Stimulated activated CD4-positive, alpha-beta T cell treated with anti-CD3 and anti-CD28 coated beads, Interleukin-4, amount 100 ng/mL, for 24 hours (primary cell): ENCODE measurements at places on chromosomes 3 and 15.
A peak's percentile ranks its signal among the peaks of the same experiment; 100 is the strongest.

GRCh38 chr3:58622436-58622835 is 44.1 kb downstream of the FAM3D start:
- DNase-seq, result no peak

GRCh38 chr3:144643771-144644198 is 672.2 kb downstream of the DIPK2A start:
- no peak for DNase-seq

GRCh38 chr3:181723625-181724191 is 12.0 kb downstream of the SOX2 start:
- no peak for DNase-seq

DNA sequence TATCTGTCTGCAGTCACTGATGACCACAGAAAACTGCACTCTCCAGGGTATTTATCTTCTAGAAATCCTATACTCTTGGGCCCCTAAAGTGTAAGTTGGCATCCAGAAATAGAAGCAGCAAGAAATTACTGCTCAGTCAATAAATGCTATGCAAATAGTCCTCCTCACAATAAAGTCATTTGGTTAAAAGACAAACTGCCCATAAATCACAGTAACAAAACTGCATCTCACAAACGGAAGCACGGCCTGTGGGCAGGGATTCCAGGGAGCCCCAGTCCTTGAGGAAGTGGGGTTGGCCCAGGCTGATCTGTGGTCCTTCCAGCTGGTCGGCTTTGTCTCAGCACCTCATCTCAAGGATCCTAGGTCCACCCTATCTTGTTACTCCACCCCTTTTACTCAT is 29.7 kb upstream of the SPATA12 start:
- no peak for DNase-seq

- DNase-seq, result no peak
These were observed 360.4 kb upstream of the ADAMTS9 start for GRCh38 chr3:65048151-65048550.

- no peak for DNase-seq
These were observed 63.7 kb downstream of the PRICKLE2 start for GRCh38 chr3:64161481-64161952.

DNA sequence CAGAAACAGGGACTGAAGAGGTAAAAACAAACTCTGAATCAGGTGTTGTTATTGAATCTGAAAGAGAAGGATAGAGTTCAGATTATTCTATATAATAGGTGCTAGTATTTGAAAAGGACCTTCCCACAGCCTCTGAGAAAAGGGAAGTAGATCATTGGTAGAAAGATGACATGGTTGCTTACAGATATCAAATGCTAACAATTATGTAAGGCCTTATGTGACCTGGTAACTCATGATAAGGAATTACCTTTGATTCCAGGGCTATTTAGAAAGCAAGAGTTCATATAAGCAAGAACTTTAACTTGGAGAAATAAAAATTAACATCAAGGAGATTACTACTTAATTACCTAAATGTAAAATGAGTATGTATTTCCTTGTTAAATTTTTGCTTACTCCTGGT is 7.6 kb downstream of the SLC27A2 start:
- no peak for DNase-seq

DNA sequence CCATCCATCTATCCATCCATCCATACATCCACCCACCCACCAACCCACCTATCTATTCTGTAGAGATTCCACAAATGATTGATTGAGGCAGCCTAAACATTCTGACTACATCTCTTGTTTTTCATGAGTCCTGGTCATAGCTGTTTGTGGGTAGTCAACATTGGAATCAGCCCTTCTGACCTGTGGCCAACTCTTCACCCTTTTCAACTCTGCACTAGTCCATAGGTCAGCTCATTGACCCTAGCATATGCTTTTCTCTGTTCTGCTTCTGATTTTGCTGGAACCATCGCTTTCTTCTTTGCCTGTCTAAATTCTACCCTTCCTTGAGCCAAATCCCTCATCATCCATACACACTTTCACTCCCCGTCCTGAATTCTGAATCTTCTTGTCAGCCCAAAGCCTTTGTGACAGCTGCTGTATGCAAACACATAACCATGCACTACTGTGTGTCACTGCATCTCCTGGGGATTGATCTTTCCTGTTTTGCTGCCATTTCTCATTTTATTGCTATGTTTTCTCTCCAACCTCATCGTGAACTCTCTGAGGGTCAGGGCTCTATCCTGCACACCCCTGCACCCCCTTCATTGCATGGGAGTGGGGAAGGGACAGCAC is 16.8 kb upstream of the KCTD6 start:
- no peak for DNase-seq

GRCh38 chr3:72338942-72339669 is 509.1 kb downstream of the SHQ1 start:
- DNase-seq, result peak; percentile 82

DNA sequence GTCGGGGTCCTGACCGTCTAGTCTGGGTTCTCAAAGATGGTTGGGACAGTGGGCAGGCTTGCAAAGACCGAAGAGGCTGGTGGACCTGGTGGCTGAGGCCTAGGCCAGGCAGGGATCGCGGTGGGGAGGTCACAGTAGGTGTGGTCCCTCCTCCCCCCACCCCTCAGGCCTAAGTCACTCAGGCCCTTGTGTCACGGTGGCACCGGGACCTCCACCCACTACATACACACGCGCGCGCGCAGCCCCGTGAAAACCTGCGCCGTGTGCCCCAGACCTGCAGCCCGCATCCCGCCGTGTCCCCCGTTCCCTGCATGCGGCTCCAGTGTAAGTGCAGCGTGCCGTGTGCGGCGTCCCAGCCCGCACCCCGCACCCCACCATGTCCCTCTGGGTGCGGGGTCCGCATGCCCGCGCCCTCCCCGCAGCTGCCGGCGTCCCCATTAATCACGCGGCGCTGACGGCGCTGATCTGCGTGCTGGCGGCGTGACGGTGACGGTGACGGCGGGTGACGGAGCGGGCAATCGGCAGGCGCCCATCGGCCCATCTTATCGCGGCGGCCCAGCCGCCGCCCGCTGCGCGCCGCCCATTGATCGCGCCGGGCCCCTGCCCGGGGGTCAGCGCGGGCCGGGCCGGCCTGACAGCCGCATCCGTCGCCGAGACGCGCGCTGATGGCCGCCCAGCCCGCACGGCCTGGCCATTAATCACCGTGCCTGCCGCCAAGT is 24.4 kb downstream of the SEC61A1 start:
- peak; percentile 33 for DNase-seq

DNA sequence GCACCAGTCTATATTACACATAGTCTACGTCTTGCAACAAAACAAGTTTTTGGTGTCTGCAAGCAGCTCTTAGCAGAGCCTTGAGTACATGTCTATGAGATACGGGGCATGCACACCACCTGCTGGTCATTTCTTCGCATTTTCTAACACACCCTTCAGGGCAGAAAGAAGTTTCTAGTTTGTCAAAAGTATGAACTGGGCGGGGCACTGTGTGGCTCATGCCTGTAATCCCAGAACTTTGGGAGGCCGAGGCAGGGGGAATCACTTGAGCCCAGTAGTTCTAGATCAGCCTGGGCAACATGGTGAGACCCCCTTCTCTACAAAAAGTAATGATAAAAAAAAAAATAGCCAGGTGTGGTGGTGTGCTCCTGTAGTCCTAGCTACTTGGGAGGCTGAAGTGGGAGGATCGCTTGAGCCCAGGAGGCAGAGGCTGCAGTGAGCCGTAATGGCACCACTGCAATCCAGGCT is 64.2 kb upstream of the ARL8B start:
- DNase-seq, result peak; percentile 78

DNA sequence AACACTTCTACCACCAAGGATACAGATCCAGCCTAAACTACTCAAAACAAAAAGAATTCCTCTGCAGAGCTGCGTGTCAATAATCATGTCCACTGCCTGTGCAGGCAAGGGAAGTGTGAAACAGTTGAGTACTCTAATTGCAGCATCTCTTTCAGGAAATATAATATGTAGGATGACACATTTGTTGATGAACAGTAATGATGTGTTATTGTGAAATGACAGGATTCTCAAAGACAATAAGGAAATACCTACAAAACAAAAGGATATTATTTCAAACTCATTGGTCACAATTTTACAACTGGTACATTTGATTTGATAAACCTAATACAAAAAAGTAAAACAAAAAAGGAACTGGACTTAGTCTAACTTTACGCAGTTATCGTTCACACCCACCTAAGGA is 4.4 kb downstream of the SPG11 start:
- DNase-seq, result no peak

DNA sequence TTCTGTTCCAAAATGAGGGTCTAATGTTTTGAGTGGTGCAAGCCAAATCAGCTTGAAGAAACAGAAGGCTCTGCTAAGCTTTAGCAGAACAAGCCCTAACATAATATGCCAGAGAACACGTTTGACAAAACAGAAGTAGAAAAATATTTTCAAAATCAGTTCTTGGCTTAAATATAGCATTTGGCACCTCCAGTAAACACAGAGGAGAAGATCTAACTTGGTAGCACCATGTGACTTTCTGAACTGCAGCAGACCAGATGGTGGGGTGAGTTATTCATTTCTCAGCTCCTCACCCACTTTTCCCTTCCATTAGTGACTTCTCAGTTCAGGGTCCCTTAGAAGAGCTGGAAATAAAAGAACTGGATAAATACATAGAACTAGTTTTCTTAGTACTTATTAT is 395.8 kb downstream of the MAGI1 start:
- no peak for DNase-seq

DNA sequence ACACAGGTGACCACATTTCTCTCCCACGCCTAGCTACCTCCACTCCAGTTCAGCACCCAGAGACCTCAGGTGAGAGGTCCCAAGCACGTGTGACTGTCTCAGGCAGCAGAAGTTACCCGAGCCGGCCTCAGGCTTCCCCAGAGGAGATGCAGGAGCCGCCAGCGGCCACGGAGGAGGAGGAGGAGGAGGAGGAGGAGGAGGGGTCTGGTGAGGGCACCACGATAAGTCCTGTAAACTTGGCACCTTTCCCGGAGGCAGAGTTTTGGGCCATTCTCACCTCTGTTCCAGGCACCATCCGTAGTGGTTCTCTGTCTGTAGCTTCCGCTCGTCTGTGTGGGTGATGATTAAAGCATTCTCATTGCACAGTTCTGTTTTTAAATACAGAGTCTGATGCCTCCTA is 56.1 kb downstream of the CCK start:
- no peak for DNase-seq

DNA sequence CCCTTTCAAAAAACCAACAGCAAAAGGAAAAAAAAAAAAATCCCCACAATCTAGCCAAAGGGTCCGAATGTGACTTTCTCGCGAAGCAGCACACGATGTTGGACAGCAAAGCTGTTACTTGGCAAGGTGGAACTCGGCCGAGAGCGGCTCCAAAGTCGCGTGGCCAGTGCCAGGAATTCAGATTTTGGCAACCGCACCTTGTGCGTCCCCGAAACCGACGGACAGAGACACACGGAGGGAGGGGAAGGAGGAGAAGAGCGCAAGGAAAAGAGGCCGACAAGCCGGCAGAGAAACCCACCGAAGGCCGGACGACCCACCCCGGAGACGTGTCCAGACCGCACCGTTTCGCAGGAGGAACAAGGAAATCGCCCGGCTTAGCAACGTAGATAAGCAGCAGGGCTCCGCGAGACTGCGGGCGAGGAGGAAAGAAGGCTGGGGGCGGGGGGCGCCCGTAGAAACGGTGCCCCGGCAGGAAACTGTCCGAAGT is 517.3 kb downstream of the MECOM start:
- no peak for DNase-seq

DNA sequence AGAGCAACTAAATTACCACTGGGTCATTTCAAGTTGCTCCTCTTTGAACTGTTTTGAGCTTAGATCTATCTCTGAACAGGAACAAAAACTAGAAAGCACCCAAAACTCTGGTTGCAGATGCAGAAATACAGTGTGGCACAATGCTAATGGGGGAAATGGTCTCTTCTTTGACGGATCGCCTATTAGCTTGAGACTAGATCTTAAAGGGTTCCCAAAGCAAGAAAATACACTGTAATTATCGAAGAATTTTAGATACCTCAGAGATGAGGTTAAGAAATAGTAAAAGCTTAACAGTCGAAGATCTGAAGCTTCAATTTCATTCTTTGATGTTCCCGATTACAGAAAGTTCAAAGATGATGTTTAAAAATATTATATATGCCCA is 818 bp downstream of the PPP1R2 start:
- no peak for DNase-seq

GRCh38 chr3:47636225-47636624 is 57.6 kb upstream of the CSPG5 start:
- no peak for DNase-seq

DNA sequence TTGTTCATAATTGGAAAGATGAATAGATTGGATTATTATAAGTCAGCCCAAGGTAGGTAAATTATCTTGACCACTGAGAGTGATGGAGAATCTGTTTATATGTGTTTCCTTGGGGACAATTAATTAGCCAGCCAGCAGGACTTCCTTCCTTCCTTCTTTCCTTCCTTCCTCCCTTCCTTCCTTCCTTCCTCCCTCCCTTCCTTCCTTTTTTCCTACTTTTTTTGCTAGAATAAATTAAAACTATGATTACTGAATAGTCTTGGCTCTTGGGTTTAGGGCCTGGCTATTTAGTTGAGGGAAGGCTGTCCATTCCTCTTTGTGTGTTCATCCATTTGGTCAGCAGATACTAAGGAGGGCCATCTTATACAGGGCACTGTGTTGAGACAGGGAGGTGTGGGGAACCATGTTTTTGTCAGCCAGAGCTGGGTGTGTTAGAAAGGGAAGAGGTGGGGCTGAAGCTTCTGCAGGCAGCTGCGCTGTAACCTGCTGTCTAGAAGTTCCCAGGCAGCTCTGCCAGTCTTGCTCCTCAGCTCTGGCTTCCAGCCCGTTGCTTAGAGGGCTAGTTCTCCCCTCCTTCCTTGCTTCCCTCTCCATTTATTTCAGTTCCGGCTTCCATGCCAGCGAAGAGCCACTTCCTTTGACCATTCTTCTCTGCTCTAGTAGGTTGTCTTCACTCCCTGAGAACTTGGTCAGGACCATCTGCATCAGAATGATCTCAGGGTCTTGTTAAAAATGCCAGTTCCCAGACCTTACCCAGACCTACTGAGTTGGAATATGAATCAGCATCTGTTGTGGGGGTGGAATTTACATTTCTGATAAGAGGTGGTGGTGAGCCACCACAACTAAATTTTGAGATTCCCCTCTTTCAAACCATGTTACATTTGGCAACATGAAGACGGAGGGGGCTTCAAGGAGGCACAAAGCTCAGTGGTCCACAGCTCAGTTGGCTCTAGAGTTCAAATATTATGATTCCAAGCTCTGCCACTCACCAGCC is 113.9 kb downstream of the DGKG start:
- DNase-seq, result no peak
